ENCODE measurements at places on chromosomes 11 and 22.

DNA sequence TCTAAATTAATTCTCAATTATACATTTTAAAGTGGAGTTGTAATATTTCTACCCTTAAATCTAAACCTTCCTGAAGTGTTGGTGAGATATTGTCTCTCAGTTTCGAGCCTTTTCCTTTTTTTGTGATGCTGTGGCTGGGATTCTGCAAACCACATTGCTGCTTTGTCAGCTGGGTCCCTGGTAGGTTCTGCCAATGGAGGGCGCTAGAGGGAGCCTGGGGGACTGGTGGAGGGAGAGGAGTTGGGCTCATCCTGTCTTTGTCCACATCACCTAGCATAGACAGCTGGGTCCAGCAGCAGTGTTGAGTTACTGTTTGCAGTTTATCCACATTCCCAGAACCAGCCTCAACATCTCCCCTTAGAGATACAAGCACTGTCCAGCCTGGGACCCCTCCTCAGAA is 41.0 kb downstream of the TRAF6 start:
- no peak for DNase-seq

DNA sequence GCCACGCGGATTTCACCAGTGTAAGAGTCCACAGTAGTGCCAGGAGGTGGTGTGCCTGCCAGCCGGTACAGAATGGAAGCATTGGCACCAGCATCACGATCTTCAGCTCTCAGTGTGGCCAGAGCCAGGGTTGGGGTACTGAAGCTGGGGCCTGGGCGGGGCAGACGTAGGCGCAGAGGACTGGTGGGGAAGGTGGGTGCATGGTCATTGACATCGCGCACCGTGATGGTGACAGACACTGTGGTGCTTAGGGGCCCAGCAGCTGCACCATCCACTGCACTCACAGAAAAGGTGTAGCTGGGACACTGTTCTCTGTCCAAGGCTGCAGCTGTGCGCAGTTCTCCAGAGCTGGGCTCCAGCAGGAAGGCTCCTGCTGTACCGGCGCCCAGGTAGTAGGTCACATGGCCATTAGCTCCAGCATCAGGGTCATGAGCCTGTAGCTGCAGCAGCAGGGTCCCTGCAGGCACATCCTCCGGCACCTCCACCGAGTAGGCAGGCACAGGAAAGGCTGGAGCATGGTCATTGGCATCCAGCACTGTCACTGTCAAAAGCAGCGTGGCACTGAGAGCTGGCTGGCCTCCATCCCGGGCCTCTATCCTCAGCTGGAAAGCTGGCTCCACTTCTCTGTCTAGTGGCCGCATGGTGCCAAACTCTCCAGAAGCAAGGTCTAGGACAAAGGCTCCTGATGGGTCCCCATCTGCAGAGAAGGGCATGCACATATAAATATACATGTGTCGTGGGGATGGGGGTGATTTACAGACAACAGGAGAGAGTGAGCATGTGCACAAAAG is 7.9 kb upstream of the TPP1 start:
- DNase-seq = no peak

- DNase-seq = no peak
Observed at GRCh38 chr22:21697880-21698279, 32.1 kb downstream of the PPIL2 start.

DNA sequence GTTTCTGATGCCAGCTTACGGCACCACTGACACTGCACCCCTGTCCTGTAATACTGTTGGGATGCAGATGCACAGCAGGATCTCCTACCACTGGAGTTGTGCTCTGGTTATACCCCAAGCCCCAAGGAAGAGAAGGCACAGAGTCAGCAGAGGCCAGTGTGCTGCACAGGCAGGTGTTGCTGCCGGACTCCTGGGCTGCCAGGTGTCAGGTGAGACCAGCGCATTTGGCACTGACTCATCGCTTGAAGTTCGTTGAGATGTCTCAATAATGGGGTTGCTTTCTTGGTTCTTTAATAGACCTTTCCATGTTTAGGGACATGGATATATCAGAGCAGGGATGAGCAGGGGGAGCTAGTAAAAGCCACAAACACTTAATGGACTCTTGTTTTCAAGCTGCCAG is 75.7 kb upstream of the TTC12 start:
- no peak for DNase-seq

DNA sequence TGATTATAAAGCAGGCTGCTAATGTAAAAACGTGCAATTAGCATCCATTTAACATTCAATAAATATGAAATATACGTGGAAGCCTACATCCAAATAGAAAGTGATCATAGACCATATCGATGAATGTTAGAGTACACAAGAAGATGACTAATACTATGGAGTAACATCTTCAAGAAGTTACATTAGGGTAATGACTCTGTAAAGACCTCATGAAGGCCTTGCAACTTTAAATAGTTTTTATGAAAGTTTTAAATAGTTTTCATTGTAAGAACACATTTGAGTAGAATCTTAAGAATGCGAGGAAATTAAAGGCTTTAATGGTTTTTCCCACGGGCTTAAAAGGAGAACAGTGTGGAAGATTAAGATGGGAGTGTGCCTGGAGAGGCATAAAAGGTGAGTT is 1.4 kb downstream of the TRIM34 start:
- DNase-seq = no peak

GRCh38 chr11:74838188-74838587 is 89.5 kb downstream of the RNF169 start:
- no peak for DNase-seq

DNA sequence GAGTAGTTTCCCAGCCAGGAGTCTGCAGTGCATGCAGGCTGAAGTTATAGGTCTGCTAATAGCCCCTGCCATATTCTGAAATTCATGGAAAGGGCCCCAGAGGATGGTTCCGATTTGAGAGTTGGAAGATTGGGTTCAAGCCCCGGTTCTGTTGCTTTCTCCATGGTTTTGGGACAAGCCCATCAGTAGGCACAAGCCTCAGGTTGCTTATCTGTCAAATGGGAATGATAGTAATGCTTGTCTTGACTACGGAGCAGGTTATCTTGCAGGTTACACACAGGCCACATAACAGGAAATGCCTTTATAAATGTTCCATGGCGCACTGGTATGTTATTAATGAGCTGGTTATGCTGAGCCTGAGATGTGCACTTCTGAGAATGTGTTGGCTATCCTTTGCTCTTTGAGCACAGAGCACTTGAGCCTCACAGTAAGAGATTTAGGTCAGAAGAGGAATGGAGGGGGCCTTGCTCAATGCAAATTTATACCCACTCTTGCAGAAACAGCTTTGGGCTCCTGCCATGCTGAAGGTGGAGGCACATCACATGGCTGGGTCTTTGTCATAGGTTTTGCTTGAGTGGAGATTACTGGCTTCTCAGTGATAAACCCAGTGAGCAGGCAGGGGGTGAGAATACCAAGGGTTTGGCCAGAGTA is 47.1 kb downstream of the ZNRF3 start:
- DNase-seq = peak; percentile 69

GRCh38 chr11:60810569-60810968 is 25.4 kb downstream of the MS4A10 start:
- no peak for DNase-seq

DNA sequence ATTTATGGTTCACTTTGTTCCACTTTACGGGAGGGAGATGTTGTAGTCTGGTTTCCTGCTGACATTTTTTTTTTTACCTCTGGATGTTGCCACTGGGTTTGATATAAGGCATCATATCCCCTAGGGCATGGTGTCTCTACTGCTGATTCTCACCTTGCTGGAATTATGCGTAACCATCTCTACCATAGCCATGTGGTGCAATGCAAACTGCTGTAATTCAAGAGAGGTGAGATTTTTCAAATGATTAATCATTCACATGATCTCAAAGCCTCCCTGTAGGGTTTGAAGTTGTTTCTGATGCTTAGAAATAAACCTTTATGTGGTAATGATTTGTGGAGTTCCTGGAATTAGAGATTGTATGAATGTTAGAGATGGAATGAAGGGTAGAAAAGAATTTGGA is 13.0 kb downstream of the MS4A3 start:
- DNase-seq = no peak

- no peak for DNase-seq
Observed at GRCh38 chr22:28857288-28857687, 26.1 kb upstream of the ZNRF3 start.

GRCh38 chr11:117819096-117820040 is 5.2 kb downstream of the FXYD2 start:
- DNase-seq = peak; percentile 63

DNA sequence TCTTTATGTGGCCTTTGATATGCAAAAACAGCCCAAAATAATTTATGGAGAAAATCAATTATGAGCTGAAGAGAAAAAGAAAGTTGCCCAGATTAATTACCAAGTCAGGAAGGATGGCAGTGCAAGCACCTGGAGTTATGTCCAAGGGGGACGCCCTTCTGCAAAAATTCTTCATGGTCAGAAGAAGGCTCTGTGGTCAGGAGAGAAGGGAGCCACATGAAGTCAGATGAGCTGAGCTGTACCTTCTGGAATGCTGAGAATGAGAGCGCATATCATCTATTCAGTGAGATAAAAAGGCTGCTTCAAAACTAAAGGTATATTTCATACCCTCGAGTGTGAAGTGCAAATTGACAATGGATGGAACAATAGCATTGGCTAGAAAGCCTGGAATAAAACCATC is 607.4 kb downstream of the NTM start:
- DNase-seq = no peak

DNA sequence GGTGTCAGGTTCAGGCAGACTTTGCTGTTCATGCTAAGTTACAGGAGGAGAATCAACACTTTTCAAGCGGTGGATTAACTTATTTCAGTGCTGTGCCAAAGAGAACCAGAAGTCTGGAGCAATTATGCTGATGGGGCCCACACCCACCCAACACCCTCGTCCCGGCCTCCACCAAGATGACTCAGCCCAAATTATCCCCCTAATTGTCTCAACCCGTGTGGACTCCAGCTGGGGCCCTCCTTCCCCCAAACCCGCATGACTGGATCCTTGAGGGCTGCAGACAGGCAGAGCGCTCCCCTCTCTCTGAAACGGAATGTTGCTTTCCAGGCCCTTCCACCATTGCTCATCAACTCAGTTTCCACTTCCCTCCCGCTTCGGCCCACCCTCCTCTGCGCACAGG is 34.6 kb upstream of the MN1 start:
- no peak for DNase-seq

- DNase-seq = no peak
Observed at GRCh38 chr22:41893591-41894375, 21.1 kb downstream of the SHISA8 start.

DNA sequence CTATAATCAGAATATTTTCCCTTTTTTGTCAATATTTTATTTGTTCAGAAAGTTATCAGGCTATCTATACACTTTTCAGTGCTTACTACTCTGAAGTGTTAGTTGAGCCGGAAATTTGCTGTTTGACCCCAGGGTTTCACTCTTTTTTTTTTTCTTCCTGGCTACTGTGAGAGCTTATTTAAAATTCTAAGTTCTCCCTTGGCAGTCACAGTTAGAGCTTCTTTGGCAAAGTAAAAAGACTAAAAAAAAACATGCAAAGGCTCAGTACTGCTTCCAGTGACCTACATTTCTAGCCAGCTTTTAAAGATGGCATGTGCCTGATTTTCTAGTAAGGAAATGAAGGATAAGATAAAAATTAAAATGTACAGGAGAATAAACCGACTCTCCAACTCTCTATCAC is 48.4 kb downstream of the ELP4 start:
- DNase-seq = no peak

- DNase-seq = no peak
Observed at GRCh38 chr11:23859087-23859486, 637.8 kb upstream of the LUZP2 start.

GRCh38 chr22:49162841-49163240 is 664.8 kb downstream of the BRD1 start:
- no peak for DNase-seq

DNA sequence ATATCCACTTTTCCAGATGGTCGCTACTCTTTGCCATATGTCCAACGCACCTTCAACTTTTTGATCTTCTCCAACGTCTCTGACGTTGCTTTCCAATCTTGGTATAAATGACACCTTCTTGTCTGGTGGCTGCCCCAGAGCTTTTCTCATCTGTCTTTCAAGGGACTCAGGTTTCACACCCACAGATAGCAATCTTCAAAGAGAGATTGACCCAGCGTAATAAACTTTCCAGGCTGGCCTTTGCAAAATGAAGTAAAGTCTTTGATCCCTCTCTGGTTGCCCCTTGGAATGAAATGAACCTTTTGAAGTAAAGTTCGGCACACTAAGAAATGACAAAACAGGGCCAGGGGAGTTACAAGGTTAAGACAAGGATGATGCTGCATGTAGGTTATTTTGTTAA is 138.4 kb upstream of the BDNF start:
- no peak for DNase-seq

- DNase-seq = no peak
Observed at GRCh38 chr11:70667767-70668166, 269.4 kb downstream of the CTTN start.

DNA sequence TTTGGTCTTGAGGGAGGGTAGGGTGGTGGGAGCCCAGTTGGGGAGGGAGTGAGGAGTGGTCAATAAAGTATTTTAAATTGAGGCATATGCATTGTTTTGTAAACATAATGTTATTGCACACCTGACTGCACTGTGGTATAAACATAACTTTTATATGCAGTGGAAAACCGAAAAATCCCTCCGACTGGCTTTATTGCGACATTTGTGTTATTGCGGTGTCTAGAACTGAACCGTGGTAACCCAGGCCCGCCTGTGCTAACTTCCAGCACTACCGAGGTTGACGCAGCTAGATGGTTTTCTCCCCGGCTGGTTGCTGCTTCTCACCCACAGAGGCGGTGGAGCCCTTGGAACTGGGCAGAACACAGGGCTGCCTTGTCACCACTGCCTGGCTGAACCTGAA is 7.6 kb upstream of the RNH1 start:
- no peak for DNase-seq

- peak; percentile 52 for DNase-seq
Observed at GRCh38 chr11:83006877-83007330, 64.8 kb downstream of the RAB30 start.

- peak; percentile 73 for DNase-seq
Observed at GRCh38 chr11:118415739-118416068, 14.3 kb downstream of the ATP5MG start.

DNA sequence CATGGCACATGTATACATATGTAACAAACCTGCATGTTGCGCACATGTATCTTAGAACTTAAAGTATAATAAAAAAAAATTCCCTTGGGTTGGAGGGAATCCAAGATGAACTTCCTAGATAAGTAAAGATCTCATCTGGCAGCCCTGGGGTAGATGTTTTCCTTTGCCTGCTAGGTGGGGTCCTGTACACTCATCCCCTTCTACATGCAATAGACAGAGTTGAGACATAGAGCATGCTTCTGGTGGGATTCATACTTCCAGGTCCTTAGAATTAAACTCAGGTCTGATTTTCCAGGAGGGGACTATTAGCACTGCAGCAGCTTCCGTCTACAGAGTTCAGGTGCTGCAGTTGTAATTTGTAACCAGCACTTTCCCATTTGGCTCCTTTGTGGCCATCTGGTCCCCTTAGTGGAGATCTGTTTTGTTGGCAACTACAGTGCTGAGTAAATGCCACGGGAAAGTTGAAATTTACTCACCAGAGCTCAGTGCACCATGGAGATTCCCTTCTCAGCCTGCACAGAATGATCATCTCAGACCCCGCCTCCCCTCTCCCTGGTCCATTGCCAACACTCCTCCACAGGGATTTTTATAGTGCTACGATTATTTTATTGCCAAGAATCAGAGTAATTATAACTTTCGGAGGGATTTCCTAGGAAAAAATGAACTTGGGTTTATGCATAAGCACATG is 220.1 kb upstream of the E2F8 start:
- no peak for DNase-seq

GRCh38 chr11:126733685-126734084 is 266.9 kb downstream of the KIRREL3 start:
- DNase-seq = no peak

Measured in NCI-H2029 (cell line).